ENCODE measurements at places on chromosomes 1 and 21. TPM values are rescaled to one million over a fixed set of nuclear protein-coding genes. Genes with fewer than 3 reads are reported as not detected.

DNA sequence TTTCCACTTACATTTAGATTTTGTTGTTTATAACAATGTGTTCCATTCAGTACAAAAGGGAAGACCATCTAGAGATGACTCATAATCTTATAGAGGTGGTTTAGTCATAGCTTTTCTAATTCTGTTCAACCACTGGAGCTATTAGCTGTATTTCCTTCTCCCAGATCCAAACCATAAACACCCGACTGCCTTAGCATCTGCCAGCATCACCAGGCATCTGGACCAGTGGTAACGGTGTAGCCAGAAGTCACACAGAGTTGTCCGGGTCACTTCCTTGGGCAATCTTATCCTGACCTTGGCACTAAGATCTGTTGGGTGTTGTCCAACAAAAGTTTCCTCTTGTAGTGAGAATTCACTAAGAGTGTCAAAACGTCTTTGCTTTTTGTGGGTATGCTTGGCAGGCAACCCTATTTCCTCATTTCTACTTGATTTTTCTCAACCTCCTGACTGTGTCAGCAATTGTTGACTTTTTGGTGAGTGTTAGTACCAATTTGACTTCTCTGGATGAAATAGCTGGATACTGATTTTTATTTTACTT, 372.1 kb upstream of the B3GALT2 start:
- DNase-seq, result peak; percentile 6

DNA sequence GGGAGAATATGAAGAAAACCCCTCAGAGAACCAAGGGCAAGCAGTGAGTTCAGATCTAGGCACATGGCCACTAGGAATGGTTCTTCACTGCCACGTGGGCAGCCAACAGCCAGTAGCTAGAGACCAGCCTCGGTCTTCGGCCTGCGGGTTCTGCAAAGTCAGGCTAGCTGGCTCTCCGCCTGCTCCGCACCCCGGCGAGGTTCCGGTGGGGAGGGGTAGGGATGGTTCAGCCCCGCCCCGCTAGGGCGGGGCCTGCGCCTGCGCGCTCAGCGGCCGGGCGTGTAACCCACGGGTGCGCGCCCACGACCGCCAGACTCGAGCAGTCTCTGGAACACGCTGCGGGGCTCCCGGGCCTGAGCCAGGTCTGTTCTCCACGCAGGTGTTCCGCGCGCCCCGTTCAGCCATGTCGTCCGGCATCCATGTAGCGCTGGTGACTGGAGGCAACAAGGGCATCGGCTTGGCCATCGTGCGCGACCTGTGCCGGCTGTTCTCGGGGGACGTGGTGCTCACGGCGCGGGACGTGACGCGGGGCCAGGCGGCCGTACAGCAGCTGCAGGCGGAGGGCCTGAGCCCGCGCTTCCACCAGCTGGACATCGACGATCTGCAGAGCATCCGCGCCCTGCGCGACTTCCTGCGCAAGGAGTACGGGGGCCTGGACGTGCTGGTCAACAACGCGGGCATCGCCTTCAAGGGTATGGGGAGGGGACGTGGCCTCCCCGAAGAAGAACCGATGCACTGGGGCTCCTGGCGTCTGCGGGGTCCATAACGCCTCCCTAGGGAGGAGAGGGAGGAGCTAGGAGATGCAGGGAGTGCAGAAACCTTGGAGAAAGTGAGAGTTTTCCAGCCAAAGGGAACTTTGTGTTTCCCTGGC, at the start of gene CBR1:
Gene CBR1, plus strand, starts transcription at position 312 of the 871 bp plus-strand sequence. Its CDS starts 92 bp downstream, at position 404.
- peak; percentile 92 for DNase-seq

SOAT1 gene
- total RNA-seq, result 38.8 TPM

DNA sequence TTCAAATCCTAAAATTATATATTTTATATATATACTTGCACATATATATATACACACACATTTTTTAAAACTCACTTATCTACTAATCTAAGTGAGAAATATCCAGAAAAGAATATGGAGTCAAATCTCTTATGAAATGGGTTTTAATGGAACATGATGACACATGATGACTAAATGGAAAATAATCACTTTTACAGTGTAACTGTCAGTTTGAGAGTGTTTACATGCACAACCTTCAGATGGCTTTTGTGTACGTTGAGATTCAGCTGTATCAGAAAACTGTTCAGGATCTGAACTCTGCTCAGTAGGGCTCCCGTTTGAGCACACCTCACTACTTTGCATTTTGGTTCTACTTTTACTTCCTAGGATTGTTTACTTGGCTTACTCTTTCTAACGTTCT, 189.8 kb downstream of the DNAH14 start:
- no peak for DNase-seq

LENEP gene
- total RNA-seq, result 0.36 TPM

DNA sequence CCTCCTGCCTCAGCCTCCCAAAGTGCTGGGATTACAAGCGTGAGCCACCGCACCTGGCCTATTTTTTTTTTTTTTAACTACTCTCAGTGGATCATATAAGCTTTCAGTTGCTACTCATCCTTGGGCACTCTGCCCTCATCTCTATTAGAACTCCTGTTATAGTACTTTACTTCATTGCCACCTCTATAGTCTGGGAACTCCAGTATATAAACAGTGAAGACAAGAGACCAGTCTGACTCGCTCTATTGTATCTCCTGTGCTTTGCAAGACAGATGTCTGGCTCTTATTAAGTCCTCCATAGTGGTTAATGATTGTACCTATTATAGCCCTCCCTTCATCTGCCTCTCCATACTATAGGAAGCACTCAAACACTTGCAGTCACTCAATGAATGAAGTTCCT, 15.1 kb downstream of the KHDRBS1 start:
- no peak for DNase-seq

GRCh38 chr1:214862421-214862820, 220.1 kb upstream of the KCNK2 start:
- DNase-seq, result no peak

DNA sequence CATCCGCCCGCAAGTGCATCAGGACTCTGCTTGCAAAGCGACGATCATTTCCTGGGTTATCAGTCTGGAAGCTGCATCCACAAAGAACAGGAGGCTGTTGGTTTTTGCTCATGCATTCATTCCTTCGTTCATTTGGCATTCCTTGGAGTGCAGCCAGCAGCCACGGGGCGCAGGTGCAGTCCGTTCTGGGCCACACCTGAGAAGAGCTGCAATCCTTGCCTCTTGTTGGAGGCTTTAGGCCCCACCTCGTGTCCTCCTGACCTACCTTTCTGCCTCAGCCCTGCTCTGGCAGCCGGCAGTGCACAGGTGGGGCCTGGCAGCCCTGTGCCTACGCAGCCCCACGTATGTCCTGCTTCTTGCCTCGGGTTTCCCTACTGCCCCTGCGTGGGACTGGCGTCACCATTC, 19.6 kb upstream of the C2CD2 start:
- no peak for DNase-seq

DNA sequence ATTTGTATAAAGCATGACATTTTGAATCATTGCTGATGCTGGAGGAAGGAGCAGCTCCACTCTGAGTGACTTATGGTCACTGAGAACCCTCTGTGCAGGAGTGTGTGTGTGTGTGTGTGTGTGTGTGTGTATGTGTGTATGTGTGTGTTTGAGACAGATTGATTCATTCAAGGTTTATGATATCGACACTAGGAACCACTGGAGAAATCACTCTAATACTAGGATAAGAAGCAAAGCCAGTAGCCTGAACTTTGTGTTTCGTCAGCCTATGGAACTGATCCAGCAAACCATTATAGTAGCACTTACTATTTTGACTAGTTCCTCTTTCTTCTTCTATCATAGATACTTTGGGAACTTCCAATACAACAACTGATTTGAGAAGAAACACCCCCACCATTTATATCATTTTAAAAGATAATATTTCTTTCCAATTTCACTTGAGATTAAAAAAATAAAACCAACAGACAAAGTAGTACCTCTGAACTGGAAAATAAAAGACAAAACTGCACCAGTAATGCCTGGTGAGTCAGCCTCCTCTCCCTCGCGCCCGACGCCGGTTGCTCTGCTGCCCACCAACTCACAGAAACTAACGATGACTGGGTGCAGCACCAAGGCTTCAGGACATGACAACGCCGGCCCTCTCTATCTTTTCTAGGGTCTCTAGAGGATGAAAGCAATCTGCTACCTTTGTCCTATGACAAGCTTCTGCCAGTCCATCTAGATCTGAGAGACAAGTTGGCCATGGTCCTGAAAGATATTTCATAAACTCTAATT, 20.9 kb downstream of the SLAMF1 start:
- peak; percentile 79 for DNase-seq

PCP4 gene
- total RNA-seq, result not detected

GRCh38 chr1:179385510-179385909, 19.7 kb downstream of the AXDND1 start:
- DNase-seq, result no peak

GRCh38 chr1:36166938-36167905, 11.3 kb downstream of the MAP7D1 start:
- DNase-seq, result no peak

GRCh38 chr1:83799594-83799993, 199.3 kb downstream of the TTLL7 start:
- DNase-seq, result no peak

Measured in activated naive CD4-positive, alpha-beta T cell treated with anti-CD3 and anti-CD28 coated beads for 36 hours (primary cell).